ENCODE measurements at places on chromosomes 1 and 21.

DNA sequence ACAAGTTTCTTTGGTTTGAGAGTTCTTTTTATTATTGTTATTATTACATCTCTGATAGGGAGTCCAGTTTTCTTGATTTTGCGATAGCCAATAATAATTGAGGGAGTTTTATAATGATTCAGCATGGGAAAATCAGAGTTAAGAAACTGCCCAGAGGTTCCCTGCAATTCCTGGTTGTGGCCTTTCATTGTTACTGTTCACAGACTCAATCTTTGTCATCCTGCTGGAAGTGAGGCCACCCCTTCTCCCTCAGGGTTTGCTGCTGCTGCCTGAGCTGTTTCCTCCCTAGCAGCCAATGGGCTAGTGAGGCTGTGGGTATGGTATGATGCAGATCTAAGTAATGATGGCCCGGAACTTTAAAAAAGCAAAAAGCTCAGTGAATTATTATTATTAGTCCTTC, 50.2 kb upstream of the TACSTD2 start:
- no peak for DNase-seq

DNA sequence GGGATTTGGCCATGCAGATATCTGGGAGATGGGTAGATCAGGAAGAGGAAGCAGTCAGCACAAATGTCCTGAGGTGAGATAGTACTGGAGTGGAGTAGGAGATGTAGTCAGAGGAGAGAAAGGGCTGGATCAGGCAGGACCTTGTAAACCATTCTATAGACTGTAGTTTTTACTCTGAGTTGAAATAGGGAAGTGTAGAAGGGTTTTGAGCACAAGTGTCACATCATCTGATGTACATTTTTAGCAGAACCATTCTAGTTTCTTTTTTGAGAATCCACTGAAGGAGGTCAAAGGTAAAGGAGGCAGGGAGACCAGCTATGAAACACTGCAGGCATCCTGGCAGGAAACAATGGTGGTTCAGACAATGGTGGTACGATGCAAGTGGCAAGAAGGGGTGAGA, 194.6 kb upstream of the RRP15 start:
- DNase-seq: no peak

DNA sequence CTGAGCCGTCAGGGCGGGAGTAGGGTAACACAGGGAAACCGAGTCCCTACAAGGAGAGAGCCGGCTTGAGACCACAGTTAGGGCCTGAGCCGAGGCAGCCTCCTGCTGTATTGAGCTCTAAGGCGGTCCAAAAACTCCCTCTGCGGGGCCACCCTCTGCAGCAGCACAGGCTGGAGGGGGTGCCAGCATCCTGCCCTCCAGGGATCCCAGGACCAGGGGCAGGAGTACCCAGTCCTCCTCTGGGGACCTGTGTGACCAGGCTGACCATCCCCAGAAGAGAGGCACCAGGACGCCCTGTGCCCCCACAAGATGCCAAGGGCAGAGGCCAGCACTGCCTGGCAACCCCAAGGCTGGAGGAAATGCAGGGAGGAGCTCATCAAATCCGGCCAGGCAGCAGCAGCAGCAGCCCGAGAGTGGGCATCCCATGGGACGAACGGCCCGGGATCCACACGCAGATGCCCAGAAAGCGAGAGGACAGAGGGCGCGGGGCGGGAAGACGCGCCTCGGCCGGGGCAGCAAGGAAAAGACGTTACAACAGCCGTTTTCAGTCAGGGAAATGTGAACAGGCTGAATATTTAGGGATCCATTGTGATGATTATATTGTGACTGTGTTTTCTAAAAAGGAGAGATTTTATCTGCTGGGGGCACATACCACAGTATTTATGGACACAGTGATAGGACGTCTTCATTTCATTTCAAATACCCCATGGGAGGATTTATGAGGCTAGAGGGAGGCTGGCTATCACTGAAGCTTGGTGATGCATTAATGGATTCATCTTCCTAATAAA, 57.1 kb upstream of the COL18A1 start:
- DNase-seq: no peak

- no peak for DNase-seq
These were observed 222.5 kb downstream of the SLC45A1 start for GRCh38 chr1:8540261-8540941.

DNA sequence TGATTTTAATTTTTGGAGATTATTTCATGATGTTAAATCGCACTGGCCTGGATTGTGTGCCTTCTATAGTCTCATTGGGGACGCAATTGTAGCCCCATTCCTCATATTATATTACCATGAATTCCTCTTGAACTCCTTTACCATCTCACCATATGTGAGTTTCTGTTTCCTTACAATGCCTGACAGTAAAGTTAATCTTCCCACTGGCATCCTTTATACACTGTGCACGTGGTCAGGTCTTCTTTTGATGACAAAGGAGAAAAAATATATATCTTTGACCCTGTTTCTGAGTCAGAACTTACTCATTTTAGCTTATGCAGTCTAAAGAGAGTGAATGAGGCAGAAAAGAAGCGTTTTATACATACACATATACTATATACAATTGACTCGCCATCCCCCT, 774 bp upstream of the ABL2 start:
- no peak for DNase-seq

DNA sequence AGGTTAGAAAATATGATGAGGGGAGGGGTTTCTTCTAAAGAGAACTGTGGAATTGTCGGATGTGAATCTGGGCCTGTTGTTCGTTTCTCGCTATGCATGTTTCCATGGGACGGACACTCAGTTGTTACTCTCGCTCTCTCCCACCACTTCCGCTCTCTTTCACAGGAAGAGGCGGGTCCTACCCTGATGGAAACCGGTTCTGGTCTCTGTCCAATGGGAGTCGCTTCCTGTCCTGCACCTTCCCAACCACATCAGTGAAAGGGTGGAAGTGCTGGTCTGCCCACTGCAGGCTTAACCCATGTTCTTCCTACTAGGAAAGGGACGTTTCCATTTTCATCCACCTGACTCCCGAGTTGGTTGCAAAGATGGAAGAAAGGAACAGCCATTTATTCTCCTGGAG, 119.4 kb downstream of the KCNJ15 start:
- no peak for DNase-seq

- no peak for DNase-seq
These were observed 65.2 kb downstream of the FAAP20 start for GRCh38 chr1:2129256-2129943.

GRCh38 chr1:15501208-15502032, 22.6 kb downstream of the CASP9 start:
- DNase-seq: no peak

DNA sequence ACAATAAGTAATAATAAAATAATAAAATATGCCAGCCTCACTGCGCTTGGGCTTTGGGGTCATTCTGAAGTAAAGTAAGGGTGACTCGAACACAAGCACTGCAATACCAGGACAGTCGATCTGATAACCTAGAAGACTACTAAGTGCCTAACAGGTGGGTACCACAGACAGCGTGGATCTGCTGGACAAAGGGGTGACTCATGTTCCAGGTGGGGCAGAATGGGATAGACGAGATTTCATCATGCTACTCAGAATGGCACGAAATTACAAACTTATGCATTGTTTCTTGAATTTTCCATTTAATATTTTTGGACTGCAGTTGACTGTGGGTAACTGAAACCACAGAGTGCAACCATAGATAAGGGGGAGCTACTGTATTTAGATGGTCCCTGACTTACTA, 221.1 kb upstream of the GREM2 start:
- no peak for DNase-seq

All from mesenteric fat pad (tissue), 1 donor.